ENCODE measurements at places on chromosomes 2 and 18. TPM values are rescaled to one million over a fixed set of nuclear protein-coding genes. Genes with fewer than 3 reads are reported as not detected.

- no peak for DNase-seq
Observed at GRCh38 chr2:6828299-6828584, 37.5 kb downstream of the CMPK2 start.

The CPO gene
- total RNA-seq: not detected

DNA sequence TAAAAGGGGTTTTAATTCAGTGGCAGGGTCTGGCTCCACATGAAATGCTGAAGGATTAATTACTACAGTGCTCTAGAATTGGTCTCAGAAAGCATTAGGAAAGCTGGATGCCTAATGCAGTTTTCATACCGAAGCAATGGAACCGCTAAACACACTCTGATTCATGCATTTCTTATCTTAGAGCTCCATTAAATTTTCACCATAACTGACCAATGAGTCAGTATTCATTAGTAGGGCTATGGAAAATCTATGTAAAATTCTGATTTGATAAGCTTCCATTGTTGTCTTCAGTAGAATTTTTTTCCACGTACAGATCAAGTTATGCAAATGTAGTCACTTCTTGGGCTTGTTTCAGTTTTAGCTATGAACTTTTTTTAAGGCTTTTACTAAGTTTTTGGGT is 359.9 kb downstream of the ARHGAP15 start:
- no peak for DNase-seq

DNA sequence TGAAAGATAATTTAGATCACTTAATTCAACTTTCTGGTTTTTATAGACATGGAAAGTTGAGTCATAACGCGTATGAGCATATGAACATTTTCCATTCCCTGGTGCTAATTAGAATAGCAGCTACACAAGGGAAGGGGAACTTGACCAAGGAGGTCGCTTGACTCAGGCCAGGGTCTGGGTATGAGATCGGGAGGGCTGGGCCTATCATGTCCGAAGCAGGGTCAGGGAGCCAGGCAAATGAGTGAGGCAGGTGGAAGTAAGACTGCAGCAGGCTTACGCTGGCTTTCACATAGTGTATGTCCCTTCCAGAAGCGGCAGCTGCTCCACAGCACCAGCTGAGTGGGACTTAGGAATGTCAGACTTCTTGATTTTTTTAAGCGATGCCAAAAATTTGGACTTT is 14.7 kb downstream of the RALB start:
- no peak for DNase-seq

The DNAJC5G gene
- 16.1 TPM for total RNA-seq

The TTN gene
- total RNA-seq: 10.3 TPM

The TIGD1 gene
- total RNA-seq: 4.9 TPM

- DNase-seq: no peak
Observed at GRCh38 chr2:2244508-2244907, 86.6 kb downstream of the MYT1L start.

- no peak for DNase-seq
Observed at GRCh38 chr2:135130751-135131150, 78.7 kb downstream of the RAB3GAP1 start.

DNA sequence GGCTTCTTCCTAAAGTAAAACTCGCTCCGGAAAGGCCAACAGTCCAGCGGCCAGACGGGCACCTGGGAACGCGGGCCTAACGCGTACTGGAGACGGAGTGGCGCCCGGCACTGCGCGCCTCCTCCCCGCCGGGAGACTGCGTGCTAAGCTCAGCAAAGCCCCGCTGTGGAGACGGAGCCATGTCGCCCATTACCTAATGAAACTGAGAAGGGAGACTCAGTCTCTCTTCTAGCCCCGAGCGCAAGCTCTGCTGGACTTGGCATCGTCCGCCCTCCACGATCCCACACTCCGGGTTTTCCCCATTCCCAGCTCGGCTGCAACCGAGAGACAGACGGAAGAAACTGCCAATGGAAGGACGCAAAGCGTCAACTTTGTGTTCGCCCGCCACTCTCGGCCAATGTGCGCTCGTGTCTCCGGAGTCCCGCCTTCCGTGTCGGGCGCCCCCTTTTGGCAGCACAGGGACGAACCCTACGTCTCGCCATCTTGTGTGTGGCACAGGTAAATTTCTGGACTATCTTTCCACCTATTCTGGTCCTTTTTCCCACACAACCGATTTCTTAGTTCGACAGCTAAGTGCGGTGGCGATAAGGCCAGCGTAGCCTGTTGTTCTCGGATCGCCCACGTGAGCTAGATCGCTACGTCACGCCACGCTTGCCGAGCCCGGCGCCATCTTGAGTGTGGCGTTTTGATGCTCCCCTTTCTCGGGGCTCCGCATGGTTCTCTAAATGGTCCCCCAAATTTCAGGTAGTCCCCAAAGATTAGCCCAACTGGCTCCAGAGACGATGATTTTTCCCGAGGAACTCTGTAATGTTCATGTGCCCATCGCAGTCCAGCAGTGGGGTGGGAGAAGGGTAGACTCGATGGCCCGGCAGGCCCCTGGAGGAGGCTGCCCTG is 1.3 kb upstream of the PTMA start:
- DNase-seq: peak; percentile 99

The CCDC68 gene
- 7.9 TPM for total RNA-seq

DNA sequence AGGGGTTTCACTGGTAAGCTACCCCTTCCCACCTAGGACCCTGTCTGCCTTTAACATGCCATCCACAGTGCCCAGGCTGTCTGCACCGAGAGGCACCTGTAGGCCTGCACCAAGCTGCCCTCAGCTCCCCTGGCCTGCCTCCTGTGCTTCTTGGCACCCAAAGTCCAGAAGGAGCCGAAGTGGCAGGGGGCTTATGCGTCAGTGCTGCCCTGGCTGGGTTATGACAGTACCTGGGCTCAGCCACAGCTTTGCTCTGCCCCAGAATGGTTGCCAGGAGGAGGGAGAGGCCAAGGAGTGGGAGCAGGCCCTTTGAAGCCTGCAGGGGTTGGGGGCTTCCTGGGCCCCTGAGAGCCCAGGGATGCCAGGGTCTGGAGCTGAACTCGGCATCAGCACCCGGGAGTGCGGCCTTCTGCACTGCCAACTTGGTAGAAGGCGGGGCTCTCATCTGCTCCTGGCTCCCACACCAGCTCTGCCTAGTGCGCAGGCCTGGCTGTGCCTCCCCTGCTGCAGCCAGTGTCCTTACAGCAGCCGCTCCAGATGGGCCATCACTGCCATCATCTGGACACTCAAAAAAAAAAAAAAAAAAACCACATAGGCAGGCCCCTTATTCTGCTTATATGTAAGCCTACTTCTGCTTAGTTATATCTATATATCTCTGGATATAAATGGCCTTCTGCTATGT is 155.4 kb downstream of the THSD7B start:
- no peak for DNase-seq

- DNase-seq: no peak
Observed at GRCh38 chr2:41033127-41033526, 581.2 kb upstream of the SLC8A1 start.

The DCC gene
- total RNA-seq: 3.7 TPM

DNA sequence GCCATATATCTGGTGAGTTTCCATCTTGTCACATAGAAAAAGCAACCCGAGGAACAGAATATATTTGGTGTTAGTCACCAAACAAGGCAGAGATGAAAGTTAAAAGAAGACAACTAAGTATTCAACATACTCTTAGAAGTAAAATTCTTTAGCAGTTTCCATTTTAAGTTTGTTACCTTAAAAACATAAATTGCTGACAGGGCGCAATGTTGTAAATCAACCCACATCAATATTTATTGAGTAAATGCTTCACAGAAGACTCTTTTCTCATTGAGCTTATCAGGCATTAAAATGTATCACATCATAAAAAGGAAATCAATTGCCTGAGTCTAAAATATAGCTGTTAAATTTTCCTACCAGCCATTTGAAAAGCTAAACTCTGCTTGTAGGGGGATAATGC is 603.0 kb downstream of the FBXO15 start:
- DNase-seq: no peak

The MTLN gene
- total RNA-seq: 108 TPM

DNA sequence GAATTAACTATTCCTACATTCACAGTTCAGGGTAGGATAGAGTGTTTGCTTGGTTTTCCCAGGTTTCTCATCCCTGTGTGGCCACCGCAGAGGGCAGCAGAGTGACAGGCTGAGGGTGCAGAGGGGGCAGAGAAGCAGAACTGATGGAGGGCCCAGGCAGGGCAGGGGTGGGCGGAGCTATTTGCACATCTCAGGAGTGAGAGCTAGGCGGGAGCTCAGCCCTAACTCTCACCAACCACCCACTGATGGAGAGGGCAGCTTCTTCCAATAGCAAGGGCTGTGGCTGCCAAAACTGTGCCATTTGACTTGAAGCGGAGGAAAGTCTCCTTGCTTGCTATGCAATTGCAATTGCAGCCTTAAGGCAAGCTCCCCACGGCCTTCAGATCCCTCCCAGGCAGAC is 12.0 kb upstream of the DARS1 start:
- DNase-seq: no peak

DNA sequence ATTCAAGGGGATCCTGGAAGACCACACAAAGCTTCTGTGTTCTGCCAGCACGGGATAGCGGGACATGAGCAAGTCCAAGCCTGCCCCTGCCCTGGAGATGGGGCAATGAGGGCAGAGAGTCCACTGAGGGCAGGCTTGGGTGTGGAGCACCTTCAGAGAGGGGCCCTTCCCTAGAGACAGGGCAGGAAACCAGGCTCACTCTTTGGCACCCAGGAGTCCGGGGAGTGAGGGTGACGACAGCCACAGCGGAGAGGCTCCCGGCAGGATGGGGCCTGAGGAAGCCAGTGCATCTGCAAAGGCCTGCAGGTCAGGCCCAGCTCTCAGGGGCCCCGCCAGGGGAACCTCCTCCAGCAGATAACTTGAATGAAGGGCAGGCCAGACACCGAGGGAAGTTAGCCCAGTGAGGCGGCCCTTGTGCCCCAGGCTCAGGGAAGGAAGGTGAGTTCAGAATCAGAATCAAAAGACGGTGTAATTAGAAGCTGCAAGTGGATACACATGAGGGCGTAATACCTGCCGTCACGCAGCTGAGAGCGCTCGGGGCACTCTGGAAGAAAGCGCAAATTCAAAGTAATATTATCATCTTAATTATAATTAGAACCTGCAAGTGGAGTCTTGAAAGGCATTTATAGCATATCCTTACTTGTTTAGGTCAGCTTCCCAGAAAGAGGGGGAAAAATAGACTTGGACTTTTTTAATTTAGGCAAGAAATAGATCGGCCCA is 142.6 kb upstream of the LGALSL start:
- no peak for DNase-seq

The DIPK1C gene
- total RNA-seq: 10.8 TPM

- no peak for DNase-seq
Observed at GRCh38 chr2:133422931-133423351, 145.3 kb downstream of the NCKAP5 start.

The PSMA8 gene
- 2.9 TPM for total RNA-seq

GRCh38 chr2:109689973-109690372 is 75.8 kb downstream of the SOWAHC start:
- DNase-seq: no peak

The KIF1A gene
- total RNA-seq: 55.8 TPM

- DNase-seq: no peak
Observed at GRCh38 chr2:156242874-156243273, 89.6 kb downstream of the NR4A2 start.
